Left renal pelvis (tissue), 4 donors: ENCODE measurements at places on chromosomes 13 and 19.
A peak's percentile ranks its signal among the peaks of the same experiment; 100 is the strongest.

GRCh38 chr13:80496721-80497397 lies 155.9 kb upstream of the SPRY2 start:
- DNase-seq, result no peak

GRCh38 chr19:17766543-17767131 lies 15.4 kb downstream of the FCHO1 start:
- no peak for DNase-seq

DNA sequence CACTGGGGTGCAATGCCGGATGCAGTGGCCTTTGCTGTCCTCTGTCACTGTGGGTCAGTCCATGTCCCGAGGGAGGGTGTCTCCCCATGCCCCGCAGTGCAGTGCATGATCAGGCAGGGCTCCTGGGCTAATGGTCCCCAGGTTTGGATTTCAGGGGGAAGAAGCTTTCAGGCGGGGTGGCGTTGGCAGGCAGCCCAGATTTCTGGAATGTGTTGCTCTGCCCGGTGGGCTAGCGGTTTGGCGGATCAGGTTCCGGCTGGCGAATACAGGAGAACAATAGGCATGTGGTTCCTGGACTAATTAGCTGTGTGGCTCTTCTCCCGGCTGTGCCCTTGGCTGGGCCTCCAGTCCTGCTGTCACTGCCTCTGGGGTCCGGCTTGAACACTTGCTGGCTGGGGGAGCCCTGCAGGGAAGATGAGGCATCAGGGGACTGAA lies 141.3 kb downstream of the FGF9 start:
- DNase-seq, result no peak

GRCh38 chr13:65901723-65902122 lies 1328.4 kb downstream of the PCDH9 start:
- no peak for DNase-seq

DNA sequence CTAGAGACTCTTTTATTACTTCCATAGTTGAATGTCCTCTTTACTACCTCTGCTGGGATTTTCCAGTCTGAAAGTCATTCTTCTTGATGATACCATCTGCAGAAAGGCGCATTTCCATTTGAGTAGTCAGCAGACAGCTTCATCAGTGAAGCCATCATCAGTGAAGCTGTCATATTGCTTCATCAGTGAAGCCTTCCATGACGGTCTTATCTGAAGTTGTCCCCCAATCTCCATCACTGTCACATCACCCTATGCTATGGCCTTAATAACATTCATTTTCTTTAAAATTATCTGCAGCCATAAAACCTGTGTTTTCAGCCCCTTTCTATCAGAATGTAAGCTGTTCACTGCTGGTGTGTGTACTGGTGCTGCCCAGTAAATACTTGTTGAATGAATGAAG lies 151.6 kb downstream of the B3GLCT start:
- DNase-seq, result no peak

- DNase-seq, result no peak
Measured at GRCh38 chr13:113472355-113473025, 18.0 kb downstream of the DCUN1D2 start.

DNA sequence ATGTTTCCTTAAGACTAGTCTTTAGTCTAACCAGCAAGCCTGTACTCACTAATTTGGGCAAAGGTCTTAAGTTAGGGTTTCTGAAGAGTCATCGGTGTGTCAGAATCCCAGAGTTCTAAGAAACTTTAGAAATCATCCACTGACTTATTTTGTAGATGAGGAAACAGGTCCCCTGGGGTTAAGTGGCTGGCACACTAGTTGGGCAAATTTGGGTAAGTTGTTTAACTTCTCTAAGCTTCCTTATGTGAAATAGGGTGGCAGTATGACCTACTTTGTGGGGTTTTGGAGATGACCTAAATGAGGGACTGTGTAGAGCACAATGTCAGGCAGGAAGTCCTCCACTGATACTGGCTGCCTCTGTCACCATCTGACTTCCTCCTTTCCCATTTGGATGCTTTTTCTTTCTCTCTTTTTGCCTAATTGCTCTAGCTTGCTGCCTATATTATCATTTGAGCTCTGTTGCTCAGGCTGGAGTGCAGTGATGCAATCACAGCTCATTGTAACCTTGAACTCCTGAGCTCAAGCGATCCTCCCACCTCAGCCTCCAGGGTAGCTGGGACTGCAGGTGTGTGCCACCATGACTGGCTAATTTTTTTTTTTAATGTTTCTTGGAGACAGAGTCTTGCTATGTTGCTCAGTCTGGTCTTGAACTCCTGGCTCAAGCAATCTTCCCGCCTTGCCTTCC lies 2.3 kb downstream of the ADGRE3 start:
- DNase-seq, result no peak

DNA sequence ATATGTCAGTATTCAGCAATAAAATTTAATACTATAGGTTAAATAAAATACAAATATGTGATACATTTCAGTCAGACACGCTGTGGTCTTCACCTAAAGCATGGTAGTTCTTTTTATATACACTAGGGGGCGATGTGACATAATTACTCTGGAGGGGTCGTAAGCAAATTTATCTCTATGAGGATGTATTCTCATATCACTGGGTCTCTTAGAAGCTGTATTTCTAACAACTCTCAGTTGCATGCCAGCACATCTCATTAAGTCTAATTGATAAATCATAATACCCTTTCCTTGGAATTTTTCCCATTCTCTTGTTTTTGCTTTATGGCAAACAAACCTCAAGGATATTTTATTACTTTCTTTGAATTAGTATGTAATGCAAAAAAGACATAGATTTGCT lies 3.9 kb upstream of the PCDH17 start:
- DNase-seq, result no peak

- peak; percentile 88 for DNase-seq
Measured at GRCh38 chr19:55654868-55655647, at the start of gene U2AF2. U2AF2 (plus strand) TSS chr19:55655035; CDS start chr19:55655105, 70 bp downstream.

DNA sequence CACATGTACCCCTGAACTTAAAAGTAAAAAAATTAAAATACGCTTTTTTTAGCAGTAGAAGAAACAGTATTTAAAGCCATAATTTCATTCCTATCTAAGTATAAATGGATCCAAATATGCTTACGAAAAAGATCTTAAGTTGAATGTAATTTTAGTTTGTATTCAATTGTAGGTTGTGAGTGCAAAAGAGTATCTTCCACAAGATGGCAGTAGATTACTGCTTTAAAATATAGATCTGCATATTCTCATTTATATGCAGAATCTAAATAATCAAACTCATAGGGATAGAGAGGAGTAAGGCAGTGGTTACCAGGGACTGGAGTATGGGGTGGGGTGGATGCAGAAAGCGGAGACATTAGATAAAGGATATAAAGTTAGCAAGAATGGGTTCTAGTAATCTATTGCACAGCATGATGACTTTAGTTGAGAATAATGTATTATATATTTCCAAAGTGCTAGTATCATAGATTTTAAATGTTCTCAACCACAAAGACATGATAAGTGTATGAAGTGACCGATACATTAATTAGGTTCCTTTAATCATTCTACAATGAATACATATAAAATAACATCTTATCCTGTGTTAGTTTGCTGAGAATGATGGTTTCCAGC lies 14.2 kb downstream of the OR7A17 start:
- DNase-seq, result no peak

DNA sequence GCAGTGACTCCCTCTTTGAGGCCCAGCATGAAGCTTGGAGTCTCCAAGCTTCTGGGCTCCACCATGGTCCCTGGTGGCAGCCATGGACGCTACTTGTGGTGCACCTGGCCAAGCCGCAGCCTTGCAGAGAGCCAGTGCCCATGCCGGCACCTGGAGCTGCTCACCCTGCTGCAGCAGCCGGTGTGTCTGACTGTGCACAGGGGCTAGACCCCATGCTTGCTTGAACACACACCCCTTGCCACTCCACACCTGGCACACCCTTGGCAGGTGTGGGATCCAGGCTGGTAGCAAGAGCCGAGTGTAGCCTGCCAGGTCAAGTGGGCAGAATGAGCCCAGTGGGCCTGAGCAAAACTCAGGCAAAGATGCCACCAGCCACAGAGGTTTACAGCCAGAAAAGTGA lies 18.6 kb upstream of the MLLT1 start:
- no peak for DNase-seq

- DNase-seq, result no peak
Measured at GRCh38 chr19:42303101-42303464, 659 bp upstream of the PAFAH1B3 start.

GRCh38 chr19:39590265-39590664 lies 12.1 kb upstream of the LGALS13 start:
- DNase-seq, result peak; percentile 3

DNA sequence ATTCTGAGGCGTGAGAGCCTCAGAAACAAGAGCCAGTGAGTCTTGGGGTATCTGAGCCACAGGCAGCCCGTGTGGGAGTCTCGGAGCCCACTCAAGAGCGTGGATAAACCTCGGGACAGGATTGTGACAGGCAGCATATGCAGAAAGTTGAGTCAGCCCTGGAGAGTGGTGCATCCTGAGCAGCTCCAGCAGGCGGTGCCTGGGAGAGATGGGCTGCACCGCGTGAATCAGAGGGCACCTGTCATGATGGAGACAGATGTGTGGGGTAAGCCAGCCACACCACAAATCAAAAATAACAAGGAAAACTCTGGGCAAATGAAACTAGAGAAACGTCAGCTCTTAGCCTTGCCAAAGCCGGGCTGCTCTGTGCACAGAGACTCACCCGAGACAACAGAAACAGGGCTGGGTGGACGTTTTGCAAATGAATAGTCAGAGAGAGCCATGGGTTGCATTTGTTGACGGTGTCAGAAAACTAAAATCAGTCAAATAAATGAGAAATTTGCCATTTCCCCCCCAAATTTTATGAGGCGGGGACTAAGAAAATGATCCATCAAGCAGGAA lies 30.0 kb upstream of the POP4 start:
- DNase-seq, result no peak

GRCh38 chr19:3466635-3467034 lies 13.7 kb downstream of the SMIM24 start:
- no peak for DNase-seq

DNA sequence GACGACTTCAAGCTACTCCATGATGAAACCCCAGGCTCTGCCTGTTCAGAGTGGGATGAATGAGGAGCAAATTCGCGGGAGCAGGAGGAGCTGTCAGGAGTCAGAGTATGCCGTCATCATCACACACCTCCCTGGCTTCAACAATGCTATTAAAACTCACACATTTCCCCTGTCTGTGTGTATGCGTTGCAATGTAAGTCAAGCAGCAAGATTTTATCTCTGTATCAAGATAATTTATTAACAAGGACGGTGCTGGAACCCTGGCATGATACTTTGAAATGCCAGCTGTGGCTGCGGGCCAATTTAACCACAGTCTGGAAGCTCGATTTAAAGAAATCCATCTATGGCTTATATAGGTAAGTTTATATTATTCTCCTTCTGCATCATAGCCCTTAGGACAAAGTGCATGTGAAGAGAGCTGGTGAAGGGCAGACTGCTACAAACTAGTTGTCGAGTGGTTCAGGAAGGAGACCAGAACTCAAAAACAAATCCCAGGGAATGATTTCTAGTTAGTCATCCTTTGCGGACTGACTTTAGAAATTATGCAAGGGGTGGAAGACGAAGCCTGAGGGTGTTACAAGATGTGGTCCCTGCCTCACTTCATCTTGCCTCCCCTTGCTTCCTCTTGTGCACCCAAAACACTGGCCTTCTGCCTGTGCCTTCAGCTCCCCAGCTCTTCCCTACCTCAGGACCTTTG lies 486.5 kb downstream of the COG6 start:
- DNase-seq, result no peak

DNA sequence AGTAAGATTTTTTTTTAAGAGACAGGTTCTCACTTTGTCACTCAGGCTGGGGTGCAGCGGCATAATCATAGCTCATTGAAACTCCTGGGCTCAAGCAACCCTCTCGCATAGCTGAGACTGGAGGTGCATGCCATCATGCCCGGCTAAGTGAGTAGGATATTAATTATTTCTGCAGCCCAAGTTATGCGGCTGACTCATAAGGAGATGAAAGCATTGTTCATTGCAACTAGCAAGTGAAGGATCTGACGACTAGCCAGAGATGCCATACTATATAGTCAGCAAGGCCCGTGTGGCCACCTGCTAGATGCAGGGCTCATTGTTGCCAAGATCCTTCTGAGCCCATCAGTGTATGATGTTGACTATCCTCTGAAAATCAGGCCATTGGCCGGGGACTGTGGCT lies 45.2 kb downstream of the ABCC4 start:
- no peak for DNase-seq

- peak; percentile 1 for DNase-seq
Measured at GRCh38 chr13:74246487-74246886, 112.3 kb upstream of the KLF12 start.

DNA sequence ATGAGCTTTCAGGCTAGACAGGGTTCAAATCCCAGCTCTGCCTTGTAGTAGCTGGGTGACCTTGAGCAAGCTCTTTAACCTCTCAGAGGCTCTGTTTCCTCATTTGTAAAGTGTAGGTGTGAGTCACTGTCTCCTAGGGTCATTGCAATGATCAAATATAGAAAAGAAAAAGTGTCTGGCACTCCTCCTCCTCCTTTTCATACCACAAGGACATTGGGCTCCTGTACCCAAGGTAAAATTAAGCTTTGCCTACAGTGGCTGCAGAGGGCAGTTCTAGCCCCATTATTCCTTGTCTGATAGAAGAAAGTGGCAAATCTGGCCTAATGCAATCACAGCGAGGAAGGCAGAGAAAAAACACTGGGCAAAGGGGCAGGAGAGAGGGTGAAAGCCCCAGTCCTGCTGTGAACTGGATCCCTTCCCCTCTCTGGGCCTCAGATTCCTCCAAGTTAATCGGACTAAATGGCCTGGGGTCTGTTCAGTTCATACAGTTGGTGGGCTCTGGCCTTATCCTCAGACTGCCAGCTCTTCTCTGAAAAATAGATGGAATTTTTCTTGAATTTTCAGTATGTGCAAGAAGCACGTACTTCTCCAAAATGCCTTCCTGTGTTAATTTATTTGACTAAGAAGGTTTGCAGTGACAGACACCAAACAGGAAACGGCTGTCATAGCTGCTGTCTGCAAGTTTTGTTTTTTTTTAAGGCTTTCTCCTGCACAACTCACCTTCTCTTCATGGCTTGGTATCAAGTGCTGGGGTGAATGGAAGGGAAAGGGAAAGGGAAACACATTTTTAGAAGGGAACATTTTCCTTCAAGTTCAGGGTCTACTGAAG lies 35.3 kb downstream of the RGCC start:
- no peak for DNase-seq

DNA sequence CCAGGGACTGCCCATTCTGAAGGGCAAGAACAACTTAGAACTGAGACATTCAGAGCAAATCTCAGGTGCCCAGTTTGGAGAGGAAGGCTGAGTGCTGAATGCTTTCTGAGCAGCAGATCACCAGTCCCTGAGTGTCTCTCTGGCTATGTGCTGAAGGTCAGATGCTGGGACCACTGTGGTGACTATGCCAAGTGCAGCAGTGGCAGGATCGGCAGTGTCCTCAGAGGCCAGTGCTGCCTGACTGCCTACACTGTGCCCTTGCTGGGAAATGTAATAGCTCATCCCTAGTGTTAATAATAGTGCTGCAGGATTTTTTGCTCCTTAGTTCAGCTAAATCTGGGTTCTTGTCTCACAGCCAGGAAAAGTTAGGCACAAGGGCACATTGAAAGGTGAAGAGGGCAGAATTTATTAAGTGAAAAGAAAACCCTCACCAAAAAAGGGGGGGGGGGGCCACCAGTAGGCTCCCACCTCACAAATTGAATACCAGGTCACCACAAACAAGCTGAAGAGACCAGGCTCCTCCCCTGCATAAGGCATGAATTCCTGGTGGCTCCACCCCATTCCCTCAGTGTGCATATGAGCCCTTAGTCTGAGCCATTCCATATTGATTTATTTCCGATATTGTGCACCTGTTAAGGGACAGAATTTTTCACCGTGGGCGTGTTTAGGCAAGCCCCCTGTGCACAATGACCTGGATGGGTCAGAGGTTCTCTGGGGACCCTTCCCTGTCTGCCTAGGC lies 18.5 kb downstream of the RFXAP start:
- no peak for DNase-seq
